ENCODE measurements at places on chromosomes 13 and 19.

- DNase-seq, result no peak
Observed at GRCh38 chr13:103101500-103101899, 35.3 kb upstream of the SLC10A2 start.

GRCh38 chr13:26887594-26887993, 127.0 kb upstream of the GPR12 start:
- DNase-seq, result no peak

DNA sequence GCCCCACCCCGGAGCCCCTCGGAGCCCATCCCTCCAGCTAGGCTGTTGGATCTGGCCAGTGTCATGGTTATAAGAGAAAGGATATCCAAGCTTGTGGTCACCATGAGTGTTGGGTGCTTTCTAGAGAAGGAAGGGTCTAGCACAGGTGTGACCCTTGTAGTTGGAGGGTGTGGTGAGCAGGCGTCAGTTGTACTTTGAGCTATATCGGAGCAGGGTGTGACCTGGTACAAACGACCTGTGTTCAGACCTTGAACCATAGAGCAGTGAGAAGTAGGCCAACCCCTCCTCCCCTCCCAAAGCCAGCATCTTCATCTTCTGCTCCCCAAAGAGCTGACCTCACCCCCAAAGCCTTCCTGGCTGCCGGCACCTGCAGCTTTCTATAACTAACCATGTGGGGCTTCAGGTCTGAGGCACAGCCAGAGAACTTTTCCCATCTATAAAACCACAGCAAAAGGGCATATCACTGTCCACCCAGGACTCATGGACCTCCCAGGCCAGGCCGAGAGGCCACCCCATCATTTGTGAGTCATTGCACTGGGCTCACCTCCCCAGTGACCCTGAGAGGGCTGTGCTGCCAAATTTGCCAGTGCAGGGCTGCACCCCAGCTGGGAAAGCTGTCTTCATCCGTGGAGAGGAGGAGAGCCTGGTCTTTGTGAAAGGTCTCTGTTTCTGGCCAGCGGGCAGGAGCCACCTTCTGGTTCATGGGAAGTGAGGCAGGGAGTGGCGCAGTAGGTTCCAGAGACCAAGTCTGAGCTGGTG, 14.2 kb downstream of the RAB8A start:
- DNase-seq, result no peak

- DNase-seq, result no peak
Observed at GRCh38 chr19:34241513-34242337, 12.6 kb upstream of the GARRE1 start.

DNA sequence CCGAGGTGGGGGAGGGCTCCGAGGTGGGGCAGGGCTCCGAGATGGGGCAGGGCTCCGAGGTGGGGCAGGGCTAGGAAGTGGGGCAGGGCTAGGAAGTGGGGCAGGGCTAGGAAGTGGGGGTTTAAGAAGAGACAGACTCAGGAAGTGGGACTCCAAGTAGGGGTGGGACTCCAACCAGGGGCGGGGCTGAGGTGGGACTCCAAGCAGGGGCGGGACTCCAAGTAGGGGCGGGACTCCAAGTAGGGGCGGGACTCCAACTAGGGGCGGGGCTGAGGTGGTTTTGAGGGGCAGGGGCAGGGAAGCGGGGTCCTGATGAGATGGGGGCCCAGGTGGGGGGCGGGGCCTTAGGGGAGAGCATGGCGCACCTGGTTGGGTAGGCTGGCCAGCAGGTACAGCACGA, 13.6 kb downstream of the CFD start:
- DNase-seq, result peak; percentile 56

- DNase-seq, result no peak
Observed at GRCh38 chr13:108835083-108835482, 205.7 kb downstream of the MYO16 start.

Data from GM03348 (cell line).